ENCODE measurements at places on chromosomes 2 and 18.
A peak's percentile ranks its signal among the peaks of the same experiment; 100 is the strongest.

DNA sequence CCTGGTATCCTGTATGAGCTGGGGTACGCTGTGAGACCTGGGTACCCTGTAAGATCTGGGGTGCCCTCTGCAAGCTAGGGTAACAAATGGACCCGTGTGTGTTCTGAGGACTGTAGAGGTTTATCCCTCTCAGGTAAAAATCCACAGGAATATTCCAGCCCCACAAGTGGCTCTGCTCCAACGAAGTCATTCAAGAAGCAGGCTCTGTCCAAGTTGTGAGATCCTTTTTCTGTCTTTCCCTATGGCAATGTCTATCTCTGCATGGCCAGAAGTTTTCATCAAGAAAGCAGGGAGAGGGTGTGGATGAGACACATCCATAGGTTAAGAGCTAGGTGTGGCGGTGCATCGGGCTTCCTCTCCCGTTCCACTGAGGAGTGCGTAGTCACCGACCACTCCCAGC lies 43.0 kb downstream of the PTGR3 start:
- no peak for DNase-seq

DNA sequence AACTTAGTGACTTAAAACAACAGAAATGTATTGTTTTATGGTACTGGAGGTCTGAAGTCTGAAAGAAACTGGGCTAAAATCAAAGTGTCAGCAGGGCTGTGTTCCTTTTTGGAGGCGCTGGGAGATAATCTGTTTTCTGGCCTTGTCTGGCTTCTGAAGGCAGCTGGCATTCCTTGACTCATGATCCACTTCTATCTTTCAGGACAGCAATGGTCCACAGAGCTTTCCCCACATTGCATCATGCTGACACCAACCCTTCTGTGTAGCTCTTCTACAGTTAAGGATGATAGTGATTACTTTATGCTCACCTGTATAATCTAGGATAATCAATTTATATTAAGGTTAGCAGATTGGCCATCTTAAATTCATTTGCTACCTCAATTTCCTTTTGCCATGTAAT lies 392.1 kb downstream of the TDRD15 start:
- no peak for DNase-seq

DNA sequence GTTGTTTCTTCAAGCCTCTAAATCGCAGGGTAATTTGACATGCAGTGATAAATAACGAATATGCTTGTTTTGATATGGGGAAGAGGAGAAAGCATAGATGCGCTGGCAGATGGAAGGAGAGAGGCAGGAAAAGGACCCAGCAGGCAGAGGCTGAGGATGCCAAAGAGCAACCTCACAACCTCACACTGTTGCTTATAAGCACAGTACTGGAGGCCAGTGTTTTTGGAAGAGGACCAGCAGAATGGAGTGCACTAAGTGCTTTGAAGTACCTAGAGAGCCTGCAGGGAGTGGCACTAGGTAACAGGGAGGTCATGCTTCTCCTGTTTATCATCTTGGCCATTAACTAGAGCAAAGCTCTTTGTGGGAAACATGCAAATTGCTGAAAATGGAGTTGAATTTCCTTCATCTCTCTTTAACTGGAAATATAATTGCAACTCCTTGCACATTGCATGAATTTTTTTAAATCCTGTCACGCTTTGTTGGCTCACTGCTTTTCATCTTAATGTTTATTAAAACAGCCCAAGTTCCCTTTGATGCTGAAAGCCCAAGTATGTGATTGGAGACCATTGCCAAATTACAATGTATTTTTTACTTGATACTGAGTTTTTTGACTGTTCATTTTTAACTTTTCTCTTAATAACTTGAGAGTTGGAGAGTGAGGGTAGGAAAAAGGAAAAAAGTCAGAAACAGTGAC lies 236.4 kb downstream of the LRRTM1 start:
- no peak for DNase-seq

DNA sequence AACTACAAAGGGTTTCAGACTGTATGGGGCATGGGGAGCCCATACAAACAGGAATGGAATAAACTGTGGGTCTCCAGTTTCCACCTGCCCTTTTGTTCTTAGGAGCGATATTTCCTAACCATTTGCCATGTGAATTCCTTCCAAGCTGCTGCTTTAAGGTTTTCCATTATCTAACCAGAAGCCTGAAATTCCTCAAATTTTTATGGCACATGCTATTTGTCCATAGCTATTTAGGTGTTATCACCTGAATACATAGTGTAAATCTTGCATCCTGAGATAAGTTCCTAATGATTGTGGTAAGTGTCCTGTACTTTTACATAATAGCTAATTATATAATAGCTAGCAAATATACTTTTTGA lies 17.4 kb upstream of the PAIP2B start:
- DNase-seq, result no peak

- peak; percentile 57 for DNase-seq
Measured at GRCh38 chr2:218179782-218180181, 13.0 kb upstream of the CXCR1 start.

GRCh38 chr2:173079141-173079540 lies 3.5 kb downstream of the MAP3K20 start:
- no peak for DNase-seq

DNA sequence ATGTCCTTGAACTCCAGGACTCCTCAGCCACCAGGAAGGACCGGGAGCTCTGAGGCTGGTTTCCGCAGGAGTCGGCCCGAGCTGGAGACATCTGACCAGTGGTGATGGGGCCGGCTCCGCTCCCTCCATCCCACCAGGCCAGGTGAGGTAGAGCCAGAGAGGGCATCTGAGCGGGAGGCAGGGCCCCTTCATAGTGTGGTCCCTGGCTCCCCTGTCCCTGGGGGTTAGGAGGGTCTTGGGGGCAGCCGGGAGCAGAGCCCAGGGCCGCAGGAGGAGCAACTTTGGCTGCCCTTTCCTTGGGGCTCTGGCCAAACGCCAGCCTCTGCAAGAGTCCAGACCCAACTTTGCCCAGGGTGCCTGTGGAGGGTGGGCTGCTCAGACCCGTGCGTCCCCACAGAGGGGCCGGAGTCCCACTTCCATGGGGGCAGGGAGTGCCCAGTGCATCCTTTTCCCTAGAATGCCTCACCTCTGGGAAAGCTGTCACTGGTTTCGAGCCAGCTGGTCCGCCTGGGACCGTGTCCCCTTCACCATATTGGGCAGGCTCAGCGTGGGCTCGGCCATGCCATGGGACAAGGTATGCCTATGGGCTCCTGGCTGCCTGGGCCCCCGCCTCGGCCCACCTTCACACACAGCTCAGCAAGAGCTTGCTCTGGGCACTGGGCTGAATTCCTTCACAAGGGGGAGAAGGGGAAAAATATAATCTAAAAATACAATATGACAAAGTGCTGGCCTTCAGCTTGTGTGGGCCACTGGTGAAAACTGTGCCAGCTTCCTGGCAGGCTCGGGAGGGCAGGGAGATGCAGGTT lies 148.6 kb downstream of the TWIST2 start:
- no peak for DNase-seq

DNA sequence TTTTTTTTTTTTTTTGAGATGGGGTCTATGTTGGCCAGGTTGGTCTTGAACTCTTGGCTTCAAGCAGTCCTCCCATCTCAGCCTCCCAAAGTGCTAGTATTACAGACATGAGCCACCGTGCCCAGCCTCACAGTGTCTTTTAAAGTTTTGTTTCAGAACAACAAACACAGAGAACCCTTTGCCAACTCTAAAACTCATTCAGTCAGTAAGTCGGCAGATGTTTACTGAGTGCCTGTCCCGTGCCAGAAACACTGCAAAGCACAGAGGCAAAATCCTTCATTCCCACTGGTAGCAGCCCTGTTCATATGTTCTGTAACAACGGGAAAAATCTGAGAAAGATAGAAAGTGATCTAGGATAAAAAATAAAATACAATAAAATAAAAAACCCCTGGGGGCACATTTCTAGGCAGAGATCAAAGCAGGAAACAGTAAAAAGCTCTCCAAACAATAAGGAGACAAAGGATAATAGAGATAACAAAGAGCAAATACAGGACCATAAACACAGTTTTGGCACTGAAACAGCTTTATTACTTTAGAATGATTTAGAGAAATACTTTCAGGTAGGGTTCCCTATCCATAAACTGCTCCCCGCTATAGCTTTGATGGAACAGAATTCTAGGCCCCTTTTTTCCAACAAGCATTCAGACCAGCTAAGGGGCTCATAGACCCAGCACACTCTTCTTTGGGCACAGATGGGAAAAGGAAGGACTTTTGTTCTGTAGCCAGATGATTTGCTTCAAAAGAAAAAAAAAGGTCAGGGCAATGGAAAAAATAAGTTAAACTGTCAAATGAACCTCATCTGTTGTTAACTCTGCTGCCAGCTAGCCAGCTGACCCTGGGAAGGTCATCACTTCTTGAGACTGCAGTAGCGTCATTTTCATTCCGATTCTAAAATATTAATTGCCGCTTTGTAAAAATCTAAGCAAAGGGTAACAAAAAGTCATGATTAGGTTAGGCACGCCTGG lies 212.3 kb downstream of the CDH20 start:
- DNase-seq, result peak; percentile 12

GRCh38 chr2:168622559-168622958 lies 166.5 kb downstream of the CERS6 start:
- no peak for DNase-seq

GRCh38 chr2:16282511-16282910 lies 342.2 kb downstream of the MYCN start:
- DNase-seq, result no peak

- DNase-seq, result no peak
Measured at GRCh38 chr2:64451051-64451450, 2.9 kb upstream of the LGALSL start.

- DNase-seq, result no peak
Measured at GRCh38 chr2:50535971-50536759, 495.8 kb downstream of the NRXN1 start.

DNA sequence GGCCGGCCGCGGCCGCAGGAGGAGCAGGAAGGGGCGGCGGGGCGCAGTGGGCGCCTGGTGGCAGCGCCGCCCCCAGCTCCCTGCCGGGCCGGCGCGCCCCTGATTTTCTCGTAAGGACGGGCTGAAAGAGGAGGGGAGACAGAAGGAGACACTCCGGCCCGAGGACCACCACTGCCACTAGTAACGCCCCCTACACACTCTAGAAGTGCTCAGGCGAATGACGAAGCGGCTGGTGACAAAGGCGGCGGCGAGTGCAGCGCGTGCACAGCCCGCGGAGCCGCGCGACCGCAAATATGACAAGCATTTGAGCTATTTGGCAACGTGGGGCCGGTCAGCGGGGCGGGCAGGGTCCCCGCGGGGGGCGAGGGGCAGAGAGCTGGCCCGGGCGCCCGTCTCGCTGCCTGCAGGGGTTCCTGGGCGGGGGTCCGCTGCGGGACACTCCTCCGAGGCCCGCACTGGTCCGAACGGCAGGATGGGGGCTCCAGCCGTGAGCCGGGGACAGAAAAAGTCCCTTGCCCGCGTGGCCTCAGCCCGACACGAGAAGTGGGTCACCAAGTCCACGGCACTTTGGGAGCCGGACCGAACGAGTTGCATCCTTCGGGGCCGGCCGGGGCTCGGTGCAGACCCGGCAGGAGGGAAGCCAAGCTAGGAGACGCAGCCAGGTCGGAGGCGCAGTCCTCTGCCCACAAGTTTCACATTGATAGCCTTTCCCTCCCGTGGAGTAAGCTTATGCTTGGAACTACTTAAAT lies 524 bp upstream of the SERTAD2 start:
- peak; percentile 88 for DNase-seq

GRCh38 chr2:59874971-59875755 lies 678.3 kb downstream of the BCL11A start:
- no peak for DNase-seq

DNA sequence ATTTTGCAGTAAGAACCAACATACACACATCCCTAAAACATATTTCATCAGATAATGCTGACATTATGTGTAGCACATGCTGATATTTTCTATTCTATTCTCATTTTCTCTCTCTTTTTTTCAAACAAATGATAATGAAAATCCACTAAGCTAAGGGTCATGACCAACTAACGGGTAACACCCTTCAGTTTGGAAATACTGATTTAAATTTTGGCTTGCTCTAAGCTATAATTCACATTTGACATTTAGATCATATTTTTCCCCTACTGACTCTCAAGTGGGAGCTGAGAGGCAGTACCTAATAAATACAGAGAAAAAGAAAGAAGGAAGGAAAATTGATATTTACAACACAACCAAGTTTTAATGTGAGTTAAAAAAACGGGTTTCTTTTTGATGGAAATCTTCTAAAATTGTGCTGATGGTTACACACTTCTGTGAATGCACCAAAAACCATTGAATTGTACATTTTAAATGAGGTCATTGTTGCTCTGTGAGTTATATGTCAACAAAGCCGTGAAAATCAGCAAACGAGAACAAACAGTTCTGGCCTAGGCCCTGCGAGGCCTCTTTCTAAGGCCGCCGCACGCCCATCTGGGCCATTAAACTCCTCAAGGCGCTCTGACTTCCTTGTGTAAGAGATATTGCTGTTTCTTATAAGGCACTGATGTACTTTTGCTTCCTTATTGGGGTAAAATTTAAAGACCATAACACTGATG lies 124.2 kb downstream of the GALR1 start:
- no peak for DNase-seq

DNA sequence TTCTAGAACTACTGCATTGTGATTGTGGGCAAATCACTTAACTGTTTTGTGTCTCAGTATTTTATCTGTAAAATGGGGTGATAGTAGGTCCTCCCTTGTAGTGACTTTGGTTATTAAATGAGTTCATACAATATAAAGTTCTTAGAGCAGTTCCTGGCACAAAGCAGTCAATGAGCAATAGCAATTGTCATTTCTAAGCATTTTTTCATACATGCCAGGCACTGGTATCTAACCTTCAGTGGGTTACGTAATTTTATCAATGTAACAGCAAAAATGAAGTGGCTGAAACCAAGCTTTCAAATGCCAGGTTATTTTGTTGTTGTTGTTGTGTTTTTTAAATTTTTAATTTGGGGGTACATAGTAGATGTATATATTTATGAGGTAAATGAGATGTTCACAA lies 401.9 kb downstream of the MEIS1 start:
- DNase-seq, result no peak

GRCh38 chr2:164913011-164913410 lies 42.3 kb downstream of the SLC38A11 start:
- no peak for DNase-seq

GRCh38 chr18:49663899-49664890 lies 102.3 kb downstream of the LIPG start:
- DNase-seq, result no peak

DNA sequence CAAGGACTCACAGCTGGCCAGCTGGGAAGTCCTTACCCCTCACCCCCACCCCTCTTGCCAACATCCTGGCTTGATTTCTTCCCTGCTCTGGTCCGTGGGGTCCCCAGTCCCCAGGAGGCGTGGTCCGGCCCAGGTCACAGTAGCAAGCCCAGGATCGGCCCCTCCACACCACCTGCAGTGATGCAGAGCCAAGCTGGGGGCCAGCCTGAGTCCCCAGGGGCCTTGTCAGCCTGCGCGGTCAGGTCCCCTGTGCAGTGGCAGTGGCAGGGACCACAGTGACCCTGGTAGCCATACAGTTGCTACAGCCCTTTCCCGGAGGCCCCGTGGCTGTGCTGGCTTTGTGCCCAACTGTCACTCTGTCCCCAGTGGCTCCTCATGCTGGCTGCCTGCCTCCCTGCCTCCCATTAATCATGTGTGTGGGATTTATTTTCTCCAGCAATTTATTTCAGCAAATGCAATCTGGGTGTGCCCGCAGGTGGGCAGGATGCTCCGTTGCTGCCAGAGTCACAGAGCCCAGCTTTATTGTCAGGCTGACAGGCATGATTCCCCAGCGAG lies 8.8 kb upstream of the PRSS56 start:
- DNase-seq, result no peak
